Osteoblast (primary cell): ENCODE measurements at places on chromosomes 12 and 14. TPM values are rescaled to one million over a fixed set of nuclear protein-coding genes. Genes with fewer than 3 reads are reported as not detected.

DNA sequence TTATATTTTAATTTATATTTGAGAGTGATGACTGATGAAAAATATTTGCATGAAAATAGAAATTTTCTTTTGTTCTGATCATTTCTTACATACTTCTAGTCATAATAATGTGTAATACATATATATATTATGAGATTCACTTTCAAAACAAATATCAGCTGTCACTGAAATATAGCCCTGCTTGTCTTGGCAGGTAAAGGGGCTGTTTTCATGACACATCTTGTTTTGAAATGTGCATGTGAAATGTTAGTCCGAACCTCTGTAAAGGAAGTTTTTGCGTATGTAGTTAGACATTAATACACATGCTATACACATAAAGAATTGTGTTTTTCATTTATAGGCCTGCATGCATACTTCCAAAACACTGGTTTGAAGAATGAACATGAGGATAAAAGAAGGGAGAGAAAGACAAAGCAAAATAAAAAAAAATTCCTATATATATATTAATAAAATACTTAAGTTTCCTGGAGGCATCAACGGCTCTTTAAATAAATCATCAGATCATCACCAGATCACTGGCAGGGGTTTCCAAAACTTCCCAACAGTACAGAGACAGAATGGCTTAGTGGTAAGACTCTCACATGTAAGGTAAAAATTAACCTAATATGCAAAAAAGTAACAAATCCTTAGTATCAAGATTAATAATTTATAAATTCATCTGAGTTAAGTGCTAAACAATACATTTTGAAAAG, 60.1 kb downstream of the SEL1L start:
- no peak for DNase-seq

GRCh38 chr14:76810953-76811400, 1.7 kb downstream of the ANGEL1 start:
- DNase-seq: no peak

DNA sequence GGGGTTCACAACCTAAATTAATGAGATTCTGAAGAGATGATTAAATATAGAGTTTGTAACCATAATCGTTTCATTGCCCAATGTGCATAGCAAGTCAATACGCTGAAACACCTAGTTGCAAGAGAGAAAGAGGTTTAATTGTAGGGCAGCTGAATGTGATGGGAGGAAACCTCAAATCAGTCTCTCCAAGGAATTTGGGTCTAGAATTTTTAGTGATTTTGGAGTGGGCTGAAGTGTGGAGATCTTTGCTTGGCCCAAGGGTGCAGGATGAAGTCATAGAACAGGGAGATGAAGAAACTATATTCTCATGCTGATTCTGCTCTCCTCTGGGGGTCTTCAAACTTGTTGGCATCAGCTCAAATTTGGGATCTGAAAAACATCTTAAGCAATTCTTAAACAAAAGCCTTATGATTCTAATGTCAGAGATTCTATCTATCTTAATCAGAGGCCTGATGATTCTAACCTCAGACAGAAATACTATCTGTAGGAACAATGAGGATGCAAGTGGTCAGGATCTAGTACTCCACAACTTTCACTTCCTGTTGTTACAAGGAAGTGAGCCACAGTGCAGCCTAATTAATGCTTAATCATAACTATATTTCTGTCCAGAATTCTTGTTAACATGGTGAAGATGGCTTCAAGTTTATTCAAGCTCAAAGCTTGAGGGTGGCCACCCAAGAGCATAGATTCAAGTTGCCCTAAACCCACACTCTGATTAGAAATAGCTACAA, 80.2 kb upstream of the FUT8 start:
- no peak for DNase-seq

The TBK1 gene
- total RNA-seq: 34.8 and 36.2 TPM in 2 replicates

DNA sequence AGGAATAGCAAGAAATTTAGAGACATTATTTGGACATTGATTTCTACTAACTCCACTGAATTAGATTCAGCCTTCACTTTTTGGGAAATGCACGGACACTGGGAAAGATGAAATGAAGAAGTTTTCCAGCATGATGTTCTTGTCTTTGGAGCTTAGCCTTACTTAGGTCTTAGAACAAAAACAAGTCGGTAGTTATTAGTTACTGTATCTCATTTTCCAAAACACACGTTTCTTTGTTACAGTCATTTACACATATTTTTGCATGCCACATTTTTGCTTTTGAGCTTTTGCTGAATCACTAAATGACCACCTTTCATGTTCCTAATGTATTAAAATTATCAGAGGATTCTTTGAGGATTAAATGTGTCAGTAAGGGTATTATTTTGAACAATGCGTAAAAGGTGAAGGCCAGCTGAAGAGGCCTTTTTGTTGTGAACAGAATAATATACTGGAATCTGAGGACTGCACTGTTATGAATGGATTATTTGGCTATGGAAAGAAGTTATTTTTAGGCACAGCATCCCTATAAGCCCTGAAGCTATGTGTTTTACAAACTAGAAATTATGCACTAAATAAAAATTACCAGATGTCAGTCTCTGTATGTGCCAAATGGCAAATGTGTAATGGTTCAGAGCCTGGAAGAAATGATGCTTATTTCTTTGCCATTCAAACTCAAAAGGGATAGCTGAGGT, 138.2 kb downstream of the SRGAP1 start:
- DNase-seq: no peak
